Astrocyte of the hippocampus (primary cell): ENCODE measurements at places on chromosomes 2 and 18.

DNA sequence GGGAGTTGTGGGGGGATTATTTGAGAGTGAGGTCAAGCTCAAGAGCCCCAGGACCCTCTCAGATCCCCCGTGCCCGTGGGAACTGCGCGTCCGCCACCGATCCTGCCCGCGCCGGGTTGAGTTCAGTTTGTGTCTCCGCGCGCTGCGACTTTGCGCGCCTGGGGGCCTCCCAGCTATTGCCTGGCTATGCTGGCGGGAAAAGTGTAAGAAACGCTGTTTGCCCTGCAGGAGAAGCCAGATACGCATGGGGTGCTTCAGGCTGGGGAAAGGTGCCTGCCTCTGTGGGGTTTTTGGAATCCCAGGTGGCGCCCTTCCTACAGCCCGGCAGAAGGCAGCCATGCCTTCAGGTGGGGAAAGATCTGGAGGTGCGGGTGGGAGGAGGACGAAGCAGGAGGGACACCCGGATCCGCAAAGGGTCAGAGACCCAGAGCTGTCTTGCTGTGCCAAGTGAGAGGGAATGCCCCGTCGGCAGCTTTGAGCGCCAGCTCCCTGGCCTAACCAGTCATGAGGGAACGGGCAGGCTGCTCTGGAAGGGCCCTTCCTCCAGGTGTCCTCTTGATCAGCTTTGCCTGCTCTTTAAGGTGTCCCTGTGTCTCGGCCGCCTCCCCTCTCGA lies 22.5 kb downstream of the TEX44 start:
- DNase-seq, result no peak

GRCh38 chr2:103179798-103180197 lies 418.0 kb downstream of the TMEM182 start:
- DNase-seq, result peak; percentile 58

GRCh38 chr2:225841314-225841713 lies 441.8 kb downstream of the NYAP2 start:
- peak; percentile 5 for DNase-seq

- DNase-seq, result no peak
These were observed 69.8 kb downstream of the ANKRD12 start for GRCh38 chr18:9206421-9206820.
